ENCODE measurements at places on chromosomes 6 and 20. TPM values are rescaled to one million over a fixed set of nuclear protein-coding genes. Genes with fewer than 3 reads are reported as not detected.

DNA sequence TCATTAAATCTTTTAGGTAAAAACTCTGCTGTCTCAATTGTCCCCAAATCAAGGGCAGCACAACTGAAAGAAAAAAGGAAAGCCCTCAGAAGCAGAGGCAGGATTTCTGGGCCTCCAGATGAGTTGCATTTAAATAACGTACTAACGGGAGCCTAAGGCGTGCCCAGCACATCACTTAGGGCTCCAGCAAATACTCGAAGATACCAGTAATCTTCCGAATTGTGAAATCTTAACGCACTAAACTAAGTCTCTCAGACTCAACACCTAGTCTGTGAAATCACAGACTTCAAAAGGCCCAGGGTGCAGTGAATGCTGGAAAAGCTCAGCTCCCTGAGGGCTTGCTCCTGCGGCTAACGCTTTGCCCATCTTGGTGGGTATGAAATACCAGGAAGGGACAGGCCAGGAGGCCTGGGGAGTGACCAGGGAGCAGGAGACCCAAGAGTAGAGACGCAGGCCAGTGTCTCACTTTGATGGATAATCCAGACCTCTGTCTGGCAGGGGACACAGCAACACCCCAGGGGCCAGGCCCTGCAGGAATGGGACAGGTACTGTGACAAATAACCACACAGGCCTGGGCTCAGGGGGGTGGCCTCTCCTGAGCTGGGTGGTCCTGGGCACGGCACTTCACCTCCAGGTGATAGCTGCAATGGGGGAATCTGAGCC lies 36.4 kb downstream of the RRBP1 start:
- no peak for DNase-seq

DNA sequence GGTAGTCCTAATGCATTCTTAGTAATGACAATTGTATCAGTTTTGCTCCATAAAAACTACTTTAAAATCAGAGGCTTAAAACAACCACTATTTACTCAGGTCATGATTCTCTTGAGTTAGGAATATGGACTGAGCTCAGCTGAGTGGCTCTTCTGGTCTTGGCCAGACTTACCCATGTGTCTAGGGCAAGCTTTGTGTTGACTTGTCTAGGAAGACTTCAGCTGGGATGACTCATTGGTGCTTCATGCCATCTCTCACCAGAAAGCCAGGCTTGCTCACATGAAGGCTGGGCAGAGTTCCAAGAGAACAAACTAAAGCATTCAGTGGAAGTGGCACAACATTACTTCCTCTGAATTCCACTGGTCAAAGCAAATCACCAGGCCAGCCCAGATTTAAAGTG lies 155.3 kb downstream of the DHX35 start:
- DNase-seq = no peak

- no peak for DNase-seq
Measured at GRCh38 chr20:45059022-45059728, 41.8 kb downstream of the KCNS1 start.

- no peak for DNase-seq
Measured at GRCh38 chr6:148999929-149000468, 253.2 kb downstream of the UST start.

GRCh38 chr6:164114651-164115050 lies 700.1 kb downstream of the QKI start:
- no peak for DNase-seq

DNA sequence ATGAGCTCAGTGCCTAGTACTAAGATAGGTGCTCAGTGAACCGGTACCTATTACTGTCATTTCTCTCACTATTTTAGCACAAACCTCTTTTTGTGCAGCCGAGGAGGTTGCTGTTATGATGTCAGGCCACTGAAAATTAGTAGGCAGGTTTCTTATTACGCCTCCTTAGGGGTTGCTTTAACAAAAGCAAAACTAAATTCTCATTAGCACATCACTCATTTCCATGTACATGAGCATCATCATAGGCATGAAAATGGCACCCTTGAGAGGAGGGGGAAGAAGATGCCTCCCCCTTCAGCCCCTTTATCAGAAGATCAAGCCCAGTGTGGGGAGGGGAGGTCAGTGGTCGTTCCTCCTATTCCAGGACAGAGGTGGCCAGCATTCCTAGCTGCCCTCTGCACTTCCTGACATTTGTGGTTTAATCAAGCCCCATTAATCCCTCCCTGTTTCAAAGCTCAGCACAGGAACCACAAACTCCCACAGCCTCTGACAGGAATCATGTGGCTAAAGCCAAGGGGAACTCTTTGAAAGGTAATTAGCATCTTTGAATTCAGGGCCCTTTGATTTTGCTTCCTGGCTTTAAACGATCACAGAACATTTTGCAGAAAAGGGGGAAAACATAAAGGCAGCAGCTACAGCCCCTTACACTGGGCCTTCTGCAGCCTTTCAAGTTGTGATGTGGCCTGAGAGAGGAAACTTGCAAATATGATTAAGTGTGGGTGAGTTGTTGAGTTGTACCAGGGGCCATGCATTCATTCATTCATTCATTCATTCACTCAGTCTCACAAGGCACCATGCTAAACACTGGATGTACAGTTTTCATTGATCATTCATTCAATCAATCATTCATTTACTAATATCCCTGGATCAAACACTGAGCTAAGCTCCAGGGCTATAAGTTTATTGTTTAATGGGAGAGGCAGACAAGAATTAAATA lies 31.9 kb upstream of the PSMF1 start:
- peak; percentile 8 for DNase-seq

DNA sequence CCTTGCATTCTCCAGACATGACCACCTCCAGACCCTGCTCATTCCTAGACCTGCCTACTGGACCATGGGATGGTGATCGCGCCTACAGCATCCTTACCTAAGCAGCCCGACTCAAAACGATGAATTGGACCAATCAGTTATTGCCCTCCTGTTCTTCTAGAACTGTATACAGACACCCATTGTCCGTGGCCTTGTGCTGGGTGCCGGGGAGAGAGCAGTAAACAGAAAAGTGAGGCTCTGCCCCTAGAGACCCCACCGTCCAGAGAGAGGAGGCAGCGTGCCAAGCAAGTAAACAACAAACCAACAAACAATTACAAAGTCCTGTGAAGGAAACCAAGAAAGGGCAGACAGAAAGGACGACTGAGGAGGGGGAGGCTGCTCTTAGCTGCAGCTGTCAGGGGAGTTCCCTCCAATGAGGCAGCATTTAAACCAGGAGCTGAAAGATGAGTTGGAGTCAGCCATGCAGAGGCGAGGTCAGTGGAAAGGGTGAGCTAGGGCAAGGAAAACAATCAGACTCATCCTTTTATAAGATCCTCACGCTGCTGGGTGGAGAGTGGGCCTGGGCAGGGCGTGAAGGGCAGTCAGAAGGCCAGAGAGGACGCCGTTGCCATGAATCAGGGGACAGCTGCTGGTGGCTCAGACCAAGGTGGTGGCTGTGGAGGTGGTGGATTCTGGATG lies 37.6 kb upstream of the BLCAP start:
- no peak for DNase-seq

GRCh38 chr6:2550247-2550646 lies 200.5 kb downstream of the MYLK4 start:
- DNase-seq = no peak

- no peak for DNase-seq
Measured at GRCh38 chr6:116096979-116097816, 3.5 kb upstream of the NT5DC1 start.

GRCh38 chr6:39114388-39114703 lies 640 bp downstream of the SAYSD1 start:
- DNase-seq = no peak

- DNase-seq = no peak
Measured at GRCh38 chr6:167299641-167300308, 8.7 kb downstream of the UNC93A start.

DNA sequence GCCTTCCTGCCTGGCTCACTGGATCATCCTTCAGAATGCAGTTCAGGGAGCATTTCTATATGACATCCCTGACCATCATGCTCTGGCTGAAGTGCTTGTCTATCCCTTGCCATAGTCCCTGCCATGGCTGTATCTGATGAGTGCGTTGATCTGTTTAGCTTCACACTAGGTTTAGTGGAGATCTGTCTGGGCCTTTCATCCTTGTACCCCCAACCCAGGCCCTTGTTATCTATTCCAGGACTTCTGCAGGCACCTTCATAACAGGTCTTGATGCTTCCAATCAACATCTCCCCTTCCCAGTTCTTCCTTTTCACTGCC lies 102.4 kb downstream of the QRSL1 start:
- no peak for DNase-seq

DNA sequence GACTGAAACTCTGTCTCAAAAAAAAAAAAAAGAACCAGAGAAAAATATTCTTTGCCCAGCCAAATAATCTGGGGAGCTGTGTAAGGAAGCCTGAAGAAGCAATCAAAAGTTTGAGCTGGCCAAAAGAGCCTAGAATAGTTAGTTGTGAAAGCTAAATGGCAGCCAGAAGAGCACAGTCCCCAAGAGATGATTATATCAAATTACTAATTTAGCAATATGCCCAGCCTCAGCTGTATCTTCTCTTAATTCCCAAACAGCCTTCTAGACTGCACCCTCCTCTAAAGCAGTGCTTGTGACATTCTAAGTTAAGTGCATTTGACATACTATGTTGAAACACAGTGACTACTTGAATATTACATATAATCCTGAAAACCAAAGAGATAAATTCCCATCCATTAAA lies 38.9 kb downstream of the CDK19 start:
- DNase-seq = no peak

TGM6 gene
- polyA plus RNA-seq = not detected

CDSN gene
- not detected for polyA plus RNA-seq

MCHR2 gene
- not detected for polyA plus RNA-seq

ACTR5 gene
- 8.4 TPM for polyA plus RNA-seq

PRDM13 gene
- 0.08 TPM for polyA plus RNA-seq
